Cardiac septum (tissue), 1 donor: ENCODE measurements at places on chromosomes 2 and 18. TPM values are rescaled to one million over a fixed set of nuclear protein-coding genes. Genes with fewer than 3 reads are reported as not detected.

- DNase-seq, result peak; percentile 29
Measured at GRCh38 chr2:128573116-128573515, 254.4 kb upstream of the HS6ST1 start.

DNA sequence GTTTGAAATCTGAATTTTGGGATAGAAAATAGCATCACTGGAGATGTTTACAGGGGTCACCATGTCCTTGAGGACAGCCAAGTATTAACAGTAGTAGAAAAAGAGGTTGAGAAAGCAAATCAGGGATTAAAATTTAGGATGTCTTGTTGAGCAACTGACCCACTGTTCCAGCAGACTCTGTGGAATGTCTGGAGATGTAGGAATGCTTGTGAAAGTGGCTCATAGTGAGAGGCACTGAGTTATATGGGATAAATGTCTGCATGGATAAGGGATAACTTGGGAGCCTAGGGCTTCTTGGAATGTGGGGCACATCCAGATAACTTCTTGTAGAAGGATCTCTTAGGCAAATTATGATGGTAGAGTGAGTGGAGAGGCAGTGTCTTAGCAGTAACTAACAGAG is 495.0 kb downstream of the TMX3 start:
- no peak for DNase-seq

GRCh38 chr18:32553174-32553573 is 82.5 kb upstream of the GAREM1 start:
- no peak for DNase-seq

SRD5A2 gene
- not detected for total RNA-seq

GATA6 gene
- 76.2 TPM for total RNA-seq

- no peak for DNase-seq
Measured at GRCh38 chr2:29900971-29901633, 20.3 kb downstream of the ALK start.

GRCh38 chr2:38146275-38146906 is 70.4 kb upstream of the CYP1B1 start:
- DNase-seq, result peak; percentile 76

ANKRD62 gene
- total RNA-seq, result not detected

- no peak for DNase-seq
Measured at GRCh38 chr2:151381266-151381665, 23.9 kb downstream of the TNFAIP6 start.

DNA sequence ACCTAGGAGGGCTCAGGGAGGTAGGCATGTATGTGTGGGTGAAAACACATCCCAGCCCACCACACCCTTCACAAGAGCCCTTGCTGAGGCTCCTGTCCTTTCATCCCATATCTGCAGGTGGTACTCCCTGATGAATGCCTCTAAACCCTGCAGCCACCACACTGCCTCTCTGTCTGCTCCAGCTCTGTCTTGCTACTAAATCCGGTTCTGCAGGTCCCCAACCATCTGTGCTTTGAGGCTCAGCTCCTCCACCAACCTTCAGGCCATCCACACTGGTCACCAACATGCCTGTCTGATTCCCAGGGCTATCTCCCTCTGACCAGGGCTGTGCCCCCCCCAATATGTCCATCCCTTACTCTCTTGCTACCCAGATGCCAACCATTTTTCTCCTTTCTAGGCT is 92.7 kb downstream of the BIN1 start:
- DNase-seq, result no peak

THADA gene
- 18.4 TPM for total RNA-seq

ADCYAP1 gene
- total RNA-seq, result 0.22 TPM

GRCh38 chr2:232129483-232129882 is 168.0 kb downstream of the DIS3L2 start:
- DNase-seq, result no peak

DNA sequence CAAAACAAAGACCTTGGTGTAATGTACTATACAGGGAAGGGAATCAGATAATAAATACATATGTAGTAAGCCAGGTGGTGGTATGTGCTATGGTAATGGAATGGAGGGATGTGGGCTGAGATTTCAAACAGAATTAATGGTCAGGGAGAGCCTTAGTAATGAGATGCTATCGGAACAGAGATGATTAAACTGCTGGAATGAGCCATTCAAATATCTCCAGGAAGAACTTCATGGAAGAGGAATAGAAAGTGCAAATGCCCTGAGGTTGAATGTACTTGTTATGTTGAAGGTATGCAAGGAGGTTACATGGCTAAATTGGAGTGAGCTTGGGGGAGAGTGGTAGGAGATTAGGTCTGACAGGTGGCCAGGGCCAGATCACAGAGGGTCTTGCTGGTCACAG is 5.1 kb downstream of the SERPINB11 start:
- DNase-seq, result no peak

- no peak for DNase-seq
Measured at GRCh38 chr2:120775194-120775593, 39.5 kb downstream of the GLI2 start.
